ENCODE measurements at places on chromosomes 1 and 21.

DNA sequence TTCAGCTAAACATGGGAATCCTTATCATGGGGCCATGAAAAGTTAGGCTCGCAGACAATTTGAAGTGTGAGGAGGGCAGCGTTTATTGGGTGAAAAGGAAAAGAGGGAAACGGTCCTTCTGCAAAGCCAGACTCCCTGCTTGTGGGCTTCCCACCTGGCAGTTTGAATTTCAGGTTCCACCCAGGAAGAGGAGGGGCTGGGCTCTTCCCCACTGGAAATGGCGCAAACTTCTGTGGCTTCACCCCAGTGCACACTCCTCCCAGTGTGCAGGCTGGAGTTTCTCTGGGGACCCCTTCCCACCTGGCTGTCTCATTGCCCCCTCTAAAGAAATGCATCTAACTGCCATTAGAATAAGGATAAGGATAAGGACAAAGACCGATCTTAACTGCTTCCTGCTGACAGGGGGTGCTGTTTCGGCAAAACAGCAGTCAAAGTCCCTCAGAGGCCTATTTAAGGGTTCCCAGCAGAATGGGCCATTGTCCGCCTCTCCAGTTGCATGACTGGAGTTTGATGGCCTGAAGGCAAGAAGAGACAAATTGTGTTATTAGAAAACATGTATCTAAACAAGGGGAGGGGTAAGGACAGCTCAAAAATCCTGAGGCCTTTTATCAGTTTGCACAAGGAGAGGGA is 20.4 kb downstream of the AIM2 start:
- no peak for DNase-seq

- no peak for DNase-seq
These were observed 50.7 kb downstream of the GALNT2 start for GRCh38 chr1:230117694-230118093.

GRCh38 chr1:222736470-222736869 is 532 bp upstream of the FAM177B start:
- DNase-seq = no peak

DNA sequence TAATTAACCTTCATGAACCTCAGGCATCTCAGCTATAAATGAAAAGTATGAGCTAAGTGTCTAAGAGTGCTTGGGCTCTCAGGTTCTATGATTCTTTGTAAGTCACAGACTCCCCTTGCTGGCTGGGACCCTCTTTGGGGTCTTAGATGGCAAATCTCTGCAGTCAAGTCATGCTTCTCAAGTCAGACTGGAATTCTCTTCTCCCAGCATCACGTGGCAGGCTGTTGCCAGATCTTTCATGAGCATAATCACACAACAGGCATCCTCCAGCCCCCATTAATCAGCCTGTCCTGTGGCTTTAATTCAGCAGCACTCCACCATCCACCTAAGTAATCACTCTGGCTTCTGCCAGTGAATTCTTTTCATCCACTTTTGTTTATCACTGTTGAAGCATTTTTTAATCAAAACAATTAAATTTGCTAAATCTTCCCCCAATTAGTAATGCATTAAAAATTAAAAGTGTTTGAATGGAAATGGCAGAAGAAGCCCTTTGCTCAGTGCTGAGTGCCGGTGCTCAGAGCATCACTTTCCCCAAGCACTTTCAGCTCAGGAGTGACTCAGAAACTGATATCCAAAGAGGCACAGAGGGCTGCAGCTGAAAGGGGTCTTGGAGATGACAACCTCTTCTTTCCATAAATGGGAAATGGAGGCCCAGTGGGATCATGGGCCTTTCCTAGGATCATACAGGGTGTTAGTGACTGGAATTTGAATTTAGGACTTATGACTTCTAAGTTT is 50.2 kb downstream of the C8A start:
- DNase-seq = peak; percentile 18

DNA sequence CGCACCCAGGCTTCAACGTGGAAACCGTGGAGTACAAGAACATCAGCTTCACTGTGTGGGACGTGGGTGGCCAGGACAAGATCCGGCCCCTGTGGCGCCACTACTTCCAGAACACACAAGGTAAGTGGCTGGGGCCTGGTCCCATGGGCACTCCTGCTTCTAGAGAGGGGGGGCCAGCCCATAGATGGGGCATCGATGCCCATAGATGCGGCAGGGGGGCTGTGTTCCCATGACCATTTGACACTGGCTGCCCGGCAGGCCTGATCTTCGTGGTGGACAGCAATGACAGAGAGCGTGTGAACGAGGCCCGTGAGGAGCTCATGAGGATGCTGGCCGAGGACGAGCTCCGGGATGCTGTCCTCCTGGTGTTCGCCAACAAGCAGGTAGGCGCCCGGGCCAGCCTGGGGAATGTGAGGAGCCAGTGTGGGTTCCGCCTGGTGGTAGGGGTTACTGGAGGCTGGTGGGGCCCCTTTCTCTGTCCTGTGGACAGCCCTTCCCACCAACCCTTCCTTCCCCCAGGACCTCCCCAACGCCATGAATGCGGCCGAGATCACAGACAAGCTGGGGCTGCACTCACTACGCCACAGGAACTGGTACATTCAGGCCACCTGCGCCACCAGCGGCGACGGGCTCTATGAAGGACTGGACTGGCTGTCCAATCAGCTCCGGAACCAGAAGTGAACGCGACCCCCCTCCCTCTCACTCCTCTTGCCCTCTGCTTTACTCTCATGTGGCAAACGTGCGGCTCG is 5.6 kb downstream of the C1orf35 start:
- no peak for DNase-seq

DNA sequence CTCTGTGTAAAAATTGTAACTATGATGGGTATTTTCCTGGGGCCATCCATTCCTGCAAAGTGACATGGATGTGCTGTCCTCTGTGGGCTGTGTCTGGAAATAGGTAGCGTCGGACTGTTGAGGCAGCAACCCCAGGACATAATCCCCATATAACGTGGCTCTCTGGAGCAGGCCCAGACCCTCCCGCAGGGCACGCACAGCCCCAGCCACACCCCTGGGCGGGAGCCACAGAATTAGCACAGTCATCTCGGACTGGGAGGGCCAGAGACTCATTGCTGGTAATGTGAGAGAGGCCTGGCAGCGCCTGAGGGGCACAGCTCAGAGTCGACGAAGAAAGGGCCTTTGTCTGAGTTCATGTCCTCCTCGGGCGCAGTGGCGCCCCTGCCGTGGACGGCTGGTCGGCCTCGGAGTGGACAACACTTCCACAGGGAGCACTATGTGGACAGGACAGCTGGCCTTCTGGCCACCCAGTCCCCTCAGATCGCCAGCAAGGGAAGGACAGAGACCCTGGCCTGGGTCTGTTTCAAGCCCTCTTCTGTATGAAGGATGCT is 20.1 kb downstream of the SIM2 start:
- no peak for DNase-seq

DNA sequence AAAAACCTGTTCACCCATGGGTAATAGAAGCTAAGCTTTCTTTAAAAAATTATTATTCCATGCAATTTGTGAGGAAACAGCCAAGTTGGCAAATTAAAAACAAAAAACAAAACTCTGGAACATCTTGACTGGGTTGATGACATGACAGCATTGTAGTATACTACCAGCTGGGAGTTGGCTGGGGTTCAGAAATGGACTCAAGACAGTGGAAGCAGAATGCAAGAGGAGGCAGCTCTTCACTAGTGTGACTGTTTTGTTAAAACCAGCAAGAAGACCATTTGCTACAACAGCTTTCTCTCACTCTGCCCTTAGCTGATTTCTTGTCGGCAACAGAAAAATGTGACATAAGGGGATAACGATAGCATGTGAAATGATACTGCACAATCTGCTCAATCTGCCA is 1298.9 kb upstream of the ADGRL4 start:
- no peak for DNase-seq

DNA sequence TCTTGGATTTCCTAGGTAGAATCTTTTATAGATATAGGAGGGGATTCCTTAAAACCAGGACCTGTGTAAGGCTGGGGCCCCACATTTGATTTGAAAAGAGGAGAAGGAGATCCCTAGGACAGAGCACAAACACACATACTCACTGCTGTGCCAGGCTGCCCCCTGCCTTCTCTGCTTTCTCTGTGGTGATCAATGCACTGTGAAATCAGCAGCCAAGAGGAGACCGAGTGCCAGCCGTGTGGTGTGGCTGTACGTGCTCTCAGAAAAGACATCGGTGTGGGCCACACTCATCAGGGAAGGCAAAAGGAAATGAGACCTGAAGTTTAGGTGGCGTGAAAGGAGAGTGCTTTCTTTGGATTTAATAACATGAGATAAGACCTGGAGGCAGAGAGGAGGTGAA is 194.2 kb downstream of the ZSCAN20 start:
- no peak for DNase-seq

GRCh38 chr1:205843036-205843859 is 6.7 kb downstream of the PM20D1 start:
- no peak for DNase-seq

DNA sequence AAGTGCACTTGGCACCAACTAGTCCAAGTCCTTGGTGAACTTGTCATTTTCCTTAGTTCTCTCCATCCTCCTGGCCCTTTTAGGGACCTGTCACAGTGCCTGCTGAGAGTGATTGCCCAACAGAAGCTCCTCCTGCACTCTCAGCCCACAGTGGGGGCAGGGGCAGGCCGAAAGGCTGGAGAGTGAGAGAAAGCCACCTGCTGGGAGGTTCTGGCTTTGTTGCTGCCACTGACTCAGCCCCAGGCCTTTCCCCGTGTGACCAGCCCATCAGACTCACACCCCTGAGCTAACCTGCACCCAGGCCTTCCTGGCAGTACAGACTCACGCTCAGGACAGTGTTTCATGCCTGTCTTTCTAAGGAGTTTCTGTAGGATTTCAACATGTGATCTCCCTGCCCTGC is 17.1 kb upstream of the PROK1 start:
- peak; percentile 29 for DNase-seq

DNA sequence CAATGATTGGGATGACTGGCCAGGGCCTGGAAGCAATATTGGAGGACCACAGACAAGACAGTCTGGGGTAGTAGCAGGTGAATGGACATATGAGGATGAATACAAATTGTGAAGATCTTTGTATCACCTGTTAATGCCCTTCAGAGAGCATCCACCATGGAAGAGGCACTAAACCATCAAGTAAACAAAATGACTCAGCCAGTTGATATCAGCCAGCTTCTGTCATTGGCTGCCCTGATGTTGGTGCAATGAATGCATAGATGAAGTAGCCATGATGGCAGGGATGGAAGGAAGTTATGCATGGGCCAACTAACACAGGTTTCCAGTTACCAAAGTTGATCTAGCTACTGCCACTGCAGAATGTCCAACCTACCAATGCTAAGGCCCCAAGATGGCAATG is 16.1 kb upstream of the ERI3 start:
- no peak for DNase-seq

- peak; percentile 41 for DNase-seq
These were observed 297.0 kb downstream of the GPATCH2 start for GRCh38 chr1:217333939-217334338.

GRCh38 chr1:109598655-109599054 is 20.8 kb downstream of the GNAT2 start:
- DNase-seq = no peak

DNA sequence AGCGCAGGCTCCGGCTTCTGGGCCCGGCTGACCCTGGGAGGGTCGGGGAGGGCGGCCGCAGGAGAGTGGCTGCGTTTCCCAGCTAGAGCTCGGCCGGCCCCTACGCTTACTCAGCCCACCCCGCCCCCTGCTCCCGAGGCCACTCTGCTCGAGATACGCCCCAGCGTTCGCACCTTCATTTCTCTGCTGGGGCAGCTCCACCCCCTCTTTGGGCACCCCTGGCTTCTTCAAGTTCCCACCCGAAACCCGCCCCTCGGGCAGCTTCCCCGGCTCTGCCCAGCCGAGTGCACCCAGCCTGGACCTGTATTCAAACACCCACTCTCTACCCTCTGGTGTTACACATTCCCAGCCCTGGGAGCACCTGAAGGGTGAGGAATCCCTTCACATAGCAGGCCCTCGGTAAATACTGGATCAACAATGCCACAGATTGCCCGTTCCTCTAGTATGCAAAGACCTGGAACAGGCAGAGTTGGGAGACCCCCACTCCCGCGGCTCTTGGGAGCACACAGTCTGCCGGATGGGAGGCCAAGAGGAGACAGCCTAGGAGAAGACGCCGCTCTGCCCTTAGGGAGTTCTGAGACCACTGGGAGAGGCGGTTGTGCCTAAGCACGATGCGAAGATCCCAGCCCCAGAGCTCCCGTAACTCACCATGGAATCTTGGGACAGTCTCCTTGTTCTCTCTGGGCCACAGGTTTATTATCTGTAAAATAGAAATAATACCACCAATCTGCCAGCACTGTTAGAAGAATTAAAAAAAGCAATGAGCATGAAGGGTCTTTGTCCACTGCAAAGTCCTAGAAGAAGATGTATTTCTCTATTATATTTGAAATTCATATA is 566 bp upstream of the PAQR7 start:
- no peak for DNase-seq

- DNase-seq = no peak
These were observed 20.7 kb upstream of the KIF1B start for GRCh38 chr1:10189659-10190058.

GRCh38 chr1:36908096-36908495 is 126.2 kb downstream of the GRIK3 start:
- no peak for DNase-seq

DNA sequence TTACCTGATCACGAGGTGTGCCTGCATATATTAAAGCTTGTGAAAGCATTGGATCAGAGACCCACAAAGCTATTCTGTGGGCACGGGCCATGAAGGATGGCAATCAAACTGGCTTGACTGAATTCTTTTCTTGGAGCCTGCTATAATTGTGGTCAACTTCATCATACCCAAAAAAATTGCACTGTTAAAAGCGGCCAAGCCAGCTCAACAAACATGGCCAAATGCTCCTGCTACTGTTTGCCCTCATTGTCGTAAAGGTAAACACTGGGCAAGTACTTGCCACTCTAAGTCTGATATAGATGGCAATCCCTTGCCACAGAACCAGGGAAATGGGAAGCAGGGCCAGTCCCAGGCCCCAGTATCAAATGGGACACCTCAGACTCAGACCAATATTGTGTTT is 6.6 kb upstream of the GSTM5 start:
- no peak for DNase-seq

DNA sequence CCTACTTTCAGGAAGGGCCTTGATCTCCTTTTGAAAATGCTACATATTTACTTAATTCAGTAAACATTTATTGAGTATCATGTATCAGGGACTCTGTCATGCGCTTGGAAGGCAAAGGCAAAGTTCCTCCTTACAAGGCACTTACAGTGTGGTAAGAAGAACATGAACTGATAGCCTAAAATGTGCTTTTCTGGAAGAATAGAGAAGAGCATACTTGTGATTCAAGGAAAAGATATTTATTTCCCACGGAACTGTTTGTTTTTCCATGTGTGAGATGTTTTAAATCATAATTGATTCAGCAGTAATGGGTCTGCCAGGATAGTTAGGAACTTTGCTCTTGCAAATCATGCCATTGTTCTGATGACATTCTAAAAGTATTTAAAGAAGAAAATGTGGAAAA is 110.1 kb upstream of the ZNHIT6 start:
- DNase-seq = peak; percentile 63

All from fibroblast of mammary gland (primary cell).